NCI-H187 (cell line): ENCODE measurements at places on chromosomes 7 and 10.
A peak's percentile ranks its signal among the peaks of the same experiment; 100 is the strongest.

DNA sequence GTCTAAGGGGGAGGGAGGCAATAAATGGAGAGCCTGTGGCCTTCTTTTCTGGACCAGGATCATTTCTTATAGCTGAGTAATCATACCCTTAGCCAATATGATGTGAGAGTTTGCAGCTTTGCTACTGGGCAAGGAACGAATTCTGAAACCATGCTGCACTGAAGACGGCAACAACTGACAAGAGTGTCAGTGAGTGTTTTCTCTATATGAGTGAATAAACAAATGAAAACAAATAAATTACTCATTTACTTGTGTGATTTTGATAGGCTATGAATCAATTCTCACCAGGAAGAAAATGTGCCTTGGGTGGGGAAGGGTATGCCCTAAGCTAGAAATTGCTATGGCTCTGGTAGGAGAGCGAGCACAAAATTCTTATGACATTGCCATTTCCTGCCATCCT lies 79.4 kb upstream of the LRRN3 start:
- no peak for DNase-seq

DNA sequence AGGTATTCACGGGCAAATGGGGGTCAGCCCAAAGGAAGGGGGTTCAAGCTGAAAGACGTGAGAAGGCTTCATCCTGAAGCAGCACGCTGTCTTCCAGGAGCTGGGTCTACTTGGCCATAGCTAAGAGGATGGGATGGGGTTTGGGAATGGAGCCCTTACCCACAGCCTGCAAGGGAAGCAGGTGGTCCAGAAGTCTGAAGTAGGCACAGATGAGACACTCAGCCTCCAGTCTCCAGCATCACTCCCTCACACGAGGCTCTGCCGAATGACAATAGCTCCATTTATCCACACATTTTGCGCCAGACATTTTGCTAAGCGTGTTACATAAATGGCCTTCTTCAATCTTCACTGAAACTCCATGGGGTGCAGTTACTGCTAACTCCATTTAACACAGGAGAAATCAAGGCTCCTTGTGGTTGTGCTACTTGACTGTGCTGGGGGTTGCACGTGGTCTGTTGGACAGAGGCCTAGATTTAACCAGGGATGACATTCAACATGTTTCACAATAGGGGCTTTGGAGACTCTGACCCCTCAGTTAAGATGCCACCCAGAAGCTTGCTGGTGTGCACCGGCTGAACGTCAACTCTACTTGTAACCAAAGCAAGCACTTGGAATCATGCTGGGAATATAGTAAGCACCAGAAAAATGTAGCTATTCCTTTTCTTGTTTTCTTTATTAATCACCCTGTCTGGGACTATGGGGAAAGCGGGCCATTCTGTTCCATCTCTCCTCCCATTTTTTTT lies 85.3 kb downstream of the FAM241B start:
- no peak for DNase-seq

GRCh38 chr10:76352300-76352699 lies 920.9 kb downstream of the LRMDA start:
- no peak for DNase-seq

DNA sequence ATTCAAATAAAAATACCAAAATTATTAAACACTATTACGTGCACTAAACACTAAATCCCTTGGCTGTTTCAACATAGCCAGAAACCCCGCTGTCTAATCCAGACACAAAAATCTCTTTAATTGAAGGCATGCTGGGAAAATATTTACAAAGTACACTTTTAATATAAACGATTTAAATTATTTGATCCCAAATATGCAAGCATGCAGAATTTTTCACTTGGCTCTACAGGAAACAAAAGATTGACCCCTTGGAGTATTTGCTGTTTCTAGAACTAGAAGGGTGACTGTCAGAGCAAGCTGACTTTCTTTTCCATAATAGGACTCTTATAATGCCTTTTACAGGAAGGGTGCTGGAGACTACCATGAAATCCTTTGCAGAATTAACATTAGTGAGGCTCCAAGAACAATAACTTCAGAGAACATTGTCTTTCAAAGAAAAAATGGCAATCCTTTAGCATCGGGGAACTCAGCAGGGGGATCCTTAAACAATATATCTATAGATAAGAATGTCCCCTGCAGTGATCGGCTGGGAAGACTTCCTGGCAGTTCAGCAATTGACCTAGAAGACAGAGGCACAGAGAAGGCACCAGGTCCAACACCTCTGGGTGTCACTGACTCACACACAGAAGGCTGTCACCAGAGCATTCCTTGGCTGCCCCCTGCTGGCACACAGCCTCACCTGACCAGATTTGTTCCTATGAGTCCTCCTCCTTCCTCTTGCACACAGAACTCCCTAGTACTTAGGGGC lies 55.8 kb upstream of the MRLN start:
- DNase-seq, result peak; percentile 3

GRCh38 chr7:133275446-133276095 lies 22.7 kb downstream of the EXOC4 start:
- no peak for DNase-seq

DNA sequence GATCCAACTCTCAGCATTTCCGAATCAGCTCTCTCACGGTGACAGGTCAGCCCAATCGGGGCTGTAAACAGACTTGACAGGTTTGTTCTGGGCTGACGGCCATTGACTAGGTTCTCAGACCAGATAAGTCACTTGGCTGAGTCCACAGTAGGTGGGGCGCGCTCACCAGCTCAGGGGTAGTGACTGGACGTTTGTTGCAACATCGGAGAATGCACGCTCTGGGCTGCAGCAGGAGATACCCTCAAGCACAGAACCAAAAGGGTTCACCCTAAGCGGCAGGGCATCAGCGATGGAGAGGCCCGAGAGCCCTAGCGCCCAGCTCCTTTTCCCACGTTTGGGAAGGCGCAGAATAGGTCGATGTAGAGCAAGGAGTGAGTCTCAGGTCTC lies 1.8 kb downstream of the KLLN start:
- DNase-seq, result no peak

GRCh38 chr10:47027784-47028260 lies 116.6 kb downstream of the PTPN20 start:
- DNase-seq, result no peak

GRCh38 chr10:77644557-77645243 lies 7.1 kb upstream of the KCNMA1 start:
- DNase-seq, result no peak

GRCh38 chr10:70337201-70337651 lies 45.2 kb downstream of the LRRC20 start:
- DNase-seq, result no peak

DNA sequence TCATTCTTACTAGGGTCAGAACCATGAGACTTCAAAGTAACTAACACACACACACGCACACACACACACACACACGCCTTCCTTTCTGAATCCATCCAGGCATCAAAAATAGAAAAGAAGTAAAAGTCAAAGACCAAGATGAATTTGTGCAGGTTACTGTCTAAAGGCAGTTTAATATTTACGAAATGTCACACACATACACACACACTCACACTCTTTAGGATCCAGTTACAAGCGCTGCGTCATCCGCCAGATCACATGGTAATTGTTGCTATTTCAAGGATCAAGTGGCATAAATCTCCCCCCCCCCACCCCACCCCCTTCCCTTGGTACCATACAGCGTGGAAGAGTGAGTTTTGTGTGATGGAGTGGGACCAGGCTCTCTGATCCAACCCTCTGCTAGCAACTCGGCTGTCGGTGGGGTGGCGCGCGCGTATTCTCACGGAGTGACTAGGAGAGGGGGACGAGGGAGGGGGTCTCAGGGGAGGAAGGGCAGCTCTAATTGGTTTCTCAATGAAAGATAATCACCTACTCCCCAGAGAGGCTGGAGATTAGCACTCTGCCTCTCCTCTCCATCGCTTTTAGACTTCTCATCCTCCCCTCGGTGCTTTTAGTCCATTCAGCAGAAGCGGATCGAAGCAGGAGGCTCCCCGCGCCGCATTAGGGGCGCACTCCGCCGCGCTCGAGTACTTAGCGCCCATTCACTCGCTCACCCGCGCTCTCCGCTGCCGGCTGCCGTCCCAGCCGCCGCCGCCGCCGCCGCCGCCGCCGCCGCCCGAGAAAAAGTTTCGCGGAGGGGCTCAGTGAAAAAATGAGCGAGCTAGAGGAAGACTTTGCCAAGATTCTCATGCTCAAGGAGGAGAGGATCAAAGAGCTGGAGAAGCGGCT lies 83.5 kb upstream of the PRKG1 start:
- DNase-seq, result no peak

- no peak for DNase-seq
Observed at GRCh38 chr10:53754596-53755250, 982.1 kb upstream of the MBL2 start.

DNA sequence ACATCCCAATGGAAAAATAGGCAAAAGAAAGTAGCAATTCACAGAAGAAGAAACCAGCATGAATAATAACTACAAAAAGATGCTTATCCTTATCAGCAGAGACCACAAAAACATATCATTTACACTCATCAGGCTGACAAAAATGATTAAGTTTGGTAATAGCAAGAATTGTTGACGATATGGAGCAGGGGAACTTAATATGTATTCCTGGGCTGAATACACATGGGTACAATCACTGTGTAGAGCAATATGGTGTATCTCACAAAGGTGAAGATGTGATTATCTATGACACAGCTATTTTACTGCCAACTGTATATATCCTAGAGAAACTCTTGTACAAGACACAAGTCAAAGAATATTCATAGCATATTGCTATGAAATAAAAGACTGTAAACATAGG lies 141.8 kb upstream of the NOBOX start:
- no peak for DNase-seq

GRCh38 chr7:30546596-30546995 lies 42.0 kb upstream of the GGCT start:
- DNase-seq, result no peak

DNA sequence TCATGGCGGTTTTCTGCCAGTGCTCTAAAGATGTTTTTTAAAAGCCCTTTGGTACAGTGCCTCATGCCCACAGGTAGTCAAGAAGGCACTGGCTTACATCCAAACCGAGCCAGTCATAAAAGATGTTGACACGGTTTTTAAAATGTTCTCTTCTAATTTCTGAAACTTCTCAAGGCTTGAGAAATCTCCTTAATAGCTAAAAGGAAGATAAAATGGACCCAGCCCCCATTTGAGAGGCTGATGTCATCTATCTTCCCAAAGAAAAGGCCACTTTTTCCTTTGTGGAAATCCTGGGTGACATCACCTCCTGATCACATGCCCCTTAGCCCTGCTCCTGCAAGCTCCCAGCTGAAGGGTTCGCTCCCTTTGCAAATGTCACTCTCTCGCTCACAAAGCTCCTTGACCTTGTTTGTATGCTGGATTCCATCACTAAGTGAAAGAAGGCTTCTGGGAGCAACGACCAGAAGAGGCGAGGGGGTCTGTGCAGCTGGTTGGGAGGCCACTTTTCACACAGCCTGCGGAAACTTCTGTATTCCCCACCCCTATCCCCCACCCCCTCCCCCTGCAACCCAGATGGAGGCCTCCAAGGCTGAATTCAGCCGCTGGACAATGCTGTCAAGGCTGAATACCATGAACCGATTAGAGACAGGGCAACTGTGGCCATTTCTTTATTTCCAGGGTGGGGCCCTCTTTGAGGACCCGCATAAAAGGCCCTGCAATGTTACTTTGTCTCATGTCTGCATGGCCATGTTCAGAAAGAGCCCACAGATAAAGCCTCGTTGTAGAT lies 122.8 kb downstream of the CUBN start:
- DNase-seq, result no peak

DNA sequence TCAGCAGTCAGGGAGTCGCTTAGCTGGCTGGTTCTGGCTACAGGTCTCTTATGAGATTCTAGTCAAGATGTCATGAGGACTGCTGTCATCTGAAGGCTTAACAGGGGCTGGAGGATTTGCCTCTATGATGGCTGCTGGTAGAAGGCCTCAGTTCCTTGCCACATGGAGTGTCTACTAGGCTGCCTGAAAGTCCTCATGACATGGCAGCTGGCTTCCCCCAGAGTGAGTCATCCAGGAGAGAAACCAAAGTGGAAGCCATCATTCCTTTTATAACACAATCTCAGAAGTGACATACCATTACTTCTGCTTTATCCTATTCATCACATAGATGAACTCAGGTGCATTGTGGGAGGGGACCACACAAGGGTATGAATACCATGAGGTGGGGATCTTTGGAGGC lies 75.1 kb downstream of the EXOC6 start:
- DNase-seq, result no peak

DNA sequence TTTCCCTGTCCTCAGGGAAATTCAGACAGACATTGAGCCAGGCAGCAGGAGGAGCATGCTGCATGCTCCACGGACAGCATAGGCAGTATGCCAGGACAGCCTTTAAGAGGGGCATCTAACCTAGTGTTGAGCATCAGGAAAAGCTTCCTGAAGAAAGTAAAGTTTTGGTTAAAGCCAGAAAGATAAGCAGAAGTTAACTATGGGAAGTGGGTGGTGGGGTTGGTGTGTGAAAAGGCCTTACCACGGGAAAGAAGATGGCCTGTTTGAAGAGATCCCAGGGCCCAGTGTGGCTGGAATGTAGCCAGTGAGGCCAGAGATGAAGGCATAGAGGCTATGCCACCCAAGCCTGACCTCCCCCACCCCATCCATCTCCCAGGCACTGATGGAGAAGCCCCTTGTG lies 102.4 kb upstream of the PLXNA4 start:
- no peak for DNase-seq
